MM.1S (cell line): ENCODE measurements at places on chromosomes 2 and 18.

GRCh38 chr2:55302241-55302640 is 33.2 kb upstream of the MTIF2 start:
- no peaks in the 10 kb centered on the region for H3K36me3 ChIP-seq
- no peak overlapping the region for H3K27ac ChIP-seq
- H3K27me3 ChIP-seq: no peaks in the 10 kb centered on the region
- no peak overlapping the region for H3K4me3 ChIP-seq

DNA sequence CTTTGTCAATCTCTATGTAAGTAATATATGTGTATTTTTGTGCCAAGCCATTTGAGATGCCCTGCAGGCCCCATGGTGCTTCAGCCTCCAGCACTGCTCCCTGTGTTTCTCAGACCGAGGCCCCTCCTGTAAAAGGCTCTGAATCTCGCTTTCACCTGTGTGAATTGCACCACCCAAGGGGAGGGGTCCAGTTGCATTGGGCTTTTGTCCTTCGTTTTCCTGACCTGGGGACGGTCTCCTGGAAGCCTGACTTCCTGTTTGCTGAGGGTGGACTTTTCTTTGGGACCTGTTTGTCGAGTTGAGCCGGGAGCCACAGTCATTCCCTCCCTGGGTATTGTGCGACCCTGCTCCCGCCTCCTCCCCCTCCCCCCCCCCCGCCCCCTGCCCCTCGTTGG is 48.9 kb downstream of the AGAP1 start:
- no peak overlapping the region for H3K27ac ChIP-seq
- no peak for DNase-seq
- no peak overlapping the region for H3K4me3 ChIP-seq
- H3K27me3 ChIP-seq: no peaks in the 10 kb centered on the region

GRCh38 chr2:218992703-218993344 is 398 bp downstream of the CRYBA2 start:
- H3K27me3 ChIP-seq: peaks cover 96% of the 10 kb centered on the region
- H3K27ac ChIP-seq: no peak overlapping the region
- 0 out of 2 replicates have a peak, but pooled peaks cover 6% of the 10 kb centered on the region for H3K4me1 ChIP-seq

- H3K36me3 ChIP-seq: no peaks in the 10 kb centered on the region
- no peak overlapping the region for H3K27ac ChIP-seq
- DNase-seq: no peak
- no peaks in the 10 kb centered on the region for H3K27me3 ChIP-seq
- no peak overlapping the region for H3K4me3 ChIP-seq
- H3K4me1 ChIP-seq: no peaks in the 10 kb centered on the region
Measured at GRCh38 chr2:75619956-75620740, 26.4 kb upstream of the MRPL19 start.

DNA sequence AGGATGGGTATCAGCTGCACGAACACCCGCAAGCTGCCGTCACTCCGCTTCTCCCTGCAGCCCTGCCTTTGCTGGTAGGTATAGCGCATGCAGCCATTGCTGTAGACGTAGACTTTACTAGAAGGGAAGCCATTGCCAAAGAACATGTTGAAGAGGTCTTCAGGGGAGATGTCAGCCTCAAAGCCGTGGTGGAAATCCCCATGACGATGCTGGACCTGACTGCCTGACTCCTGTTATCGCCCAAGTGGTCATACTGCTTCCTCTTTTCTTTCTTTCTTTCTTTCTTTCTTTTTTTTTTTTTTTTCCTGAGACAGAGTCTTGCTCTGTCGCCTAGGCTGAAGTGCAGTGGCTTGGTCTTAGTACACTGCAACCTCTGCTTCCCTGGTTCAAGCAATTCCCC is 68.7 kb upstream of the SPRED2 start:
- H3K27ac ChIP-seq: no peak overlapping the region
- no peaks in the 10 kb centered on the region for H3K27me3 ChIP-seq
- no peak for DNase-seq
- H3K4me1 ChIP-seq: no peaks in the 10 kb centered on the region
- no peak overlapping the region for H3K4me3 ChIP-seq

GRCh38 chr18:11072632-11073031 is 76.7 kb downstream of the PIEZO2 start:
- no peak for DNase-seq
- no peak overlapping the region for H3K4me3 ChIP-seq
- no peaks in the 10 kb centered on the region for H3K4me1 ChIP-seq
- H3K27ac ChIP-seq: no peak overlapping the region
- H3K36me3 ChIP-seq: no peaks in the 10 kb centered on the region

DNA sequence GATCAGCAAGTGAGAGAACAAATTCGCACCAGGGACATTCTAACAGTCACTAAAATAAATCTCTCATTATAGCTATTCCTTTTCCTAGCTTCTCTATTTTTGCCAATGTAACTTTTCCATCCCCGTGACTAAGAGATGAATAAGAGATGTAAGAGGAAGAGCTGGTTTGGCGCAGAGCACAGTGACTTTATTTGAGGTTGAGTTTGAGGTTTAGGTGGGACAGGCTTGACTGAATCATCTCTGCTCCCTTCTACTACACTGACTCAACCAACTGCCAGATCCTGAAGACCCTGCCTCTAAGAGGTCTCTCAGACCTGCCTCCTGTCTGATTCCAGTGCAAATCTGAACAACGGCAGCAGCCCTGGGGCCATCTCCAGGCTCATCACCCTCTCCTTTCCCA is 28.0 kb downstream of the RFX8 start:
- H3K27ac ChIP-seq: no peak overlapping the region
- no peaks in the 10 kb centered on the region for H3K27me3 ChIP-seq
- no peak for DNase-seq

DNA sequence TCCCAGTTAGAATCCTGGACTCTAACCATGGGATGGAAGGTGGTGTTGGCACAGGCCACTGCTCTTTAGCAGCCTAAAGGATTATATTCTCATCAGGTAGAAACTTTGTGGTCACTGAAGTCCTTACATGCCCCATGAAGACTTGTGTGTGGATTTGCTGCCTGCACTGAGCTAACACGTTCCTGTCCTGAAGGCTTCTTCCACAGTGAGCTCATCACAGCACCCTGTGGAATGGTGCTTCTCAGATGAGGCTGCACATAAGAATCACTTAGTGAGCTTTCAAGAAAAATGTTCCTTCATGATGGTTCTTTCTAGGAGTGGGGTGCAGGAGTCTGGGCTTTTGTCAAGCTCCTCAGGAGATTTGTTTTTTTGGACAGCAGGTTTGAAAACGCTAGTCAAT is 26.8 kb downstream of the STAMBP start:
- no peaks in the 10 kb centered on the region for H3K27me3 ChIP-seq
- peaks cover 3% of the 10 kb centered on the region; the same call in 1 of the 2 replicates for H3K36me3 ChIP-seq
- H3K4me1 ChIP-seq: peaks cover 6% of the 10 kb centered on the region; the same call in 1 of the 2 replicates
- no peak overlapping the region for H3K27ac ChIP-seq
- no peak for DNase-seq
- H3K4me3 ChIP-seq: no peak overlapping the region

DNA sequence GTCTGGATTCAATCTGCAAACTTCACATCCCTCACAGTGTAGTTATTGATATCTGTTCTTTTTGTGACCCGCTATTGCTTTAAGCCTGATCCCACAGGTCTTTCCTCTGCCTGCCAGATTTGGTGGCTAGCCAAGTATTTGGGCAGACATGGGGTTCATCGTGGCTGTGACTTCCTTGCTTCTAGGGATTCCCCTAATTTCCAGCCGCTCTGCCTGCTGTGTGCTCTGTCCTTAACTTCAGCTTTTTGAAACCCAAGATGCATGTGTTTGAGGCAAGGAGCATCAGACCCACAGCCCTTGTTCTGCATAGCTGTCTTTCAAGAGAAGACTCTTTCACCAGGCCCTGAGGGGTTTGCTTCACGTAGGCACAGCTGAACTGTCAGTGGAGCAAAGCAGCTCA is 54.2 kb downstream of the NCAPH start:
- H3K36me3 ChIP-seq: no peaks in the 10 kb centered on the region
- no peak overlapping the region for H3K27ac ChIP-seq
- H3K4me1 ChIP-seq: no peaks in the 10 kb centered on the region
- peak; percentile 8 for DNase-seq

DNA sequence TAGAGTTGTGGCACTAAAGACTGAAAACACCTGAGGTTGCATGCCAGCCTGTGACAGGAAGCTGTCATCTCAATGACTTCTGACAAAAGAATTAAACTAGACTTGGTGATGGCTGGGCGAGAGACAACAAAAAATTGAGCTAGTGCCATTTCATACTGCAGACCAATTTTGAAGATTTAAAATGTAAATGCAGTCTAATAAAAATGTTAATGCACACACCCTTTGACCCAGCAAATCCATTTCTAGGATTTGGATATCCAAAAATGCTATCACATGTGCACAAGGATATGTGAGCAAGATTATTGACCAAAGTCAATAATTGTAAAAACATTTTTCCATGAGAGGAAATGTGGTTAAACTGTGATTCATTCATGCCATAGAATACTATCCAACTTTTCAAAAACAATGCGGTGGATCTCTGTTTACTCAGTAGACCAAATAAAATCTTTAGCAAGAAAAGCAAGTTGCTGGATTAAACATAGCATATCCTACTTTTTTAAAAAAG is 5.6 kb downstream of the FBXO36 start:
- no peak for DNase-seq
- no peaks in the 10 kb centered on the region for H3K4me1 ChIP-seq
- H3K27me3 ChIP-seq: no peaks in the 10 kb centered on the region

GRCh38 chr18:21316296-21316695 is 74.3 kb downstream of the GREB1L start:
- no peaks in the 10 kb centered on the region for H3K36me3 ChIP-seq
- DNase-seq: no peak
- H3K4me1 ChIP-seq: no peaks in the 10 kb centered on the region
- H3K27ac ChIP-seq: no peak overlapping the region
- no peaks in the 10 kb centered on the region for H3K27me3 ChIP-seq

GRCh38 chr2:205679410-205680009 is 2.8 kb upstream of the NRP2 start:
- DNase-seq: no peak
- no peak overlapping the region for H3K4me3 ChIP-seq
- H3K27ac ChIP-seq: no peak overlapping the region

GRCh38 chr2:53253244-53253643 is 514.4 kb upstream of the CHAC2 start:
- no peaks in the 10 kb centered on the region for H3K27me3 ChIP-seq
- H3K4me3 ChIP-seq: no peak overlapping the region
- H3K4me1 ChIP-seq: peaks cover 13% of the 10 kb centered on the region
- H3K27ac ChIP-seq: no peak overlapping the region
- no peaks in the 10 kb centered on the region for H3K36me3 ChIP-seq

DNA sequence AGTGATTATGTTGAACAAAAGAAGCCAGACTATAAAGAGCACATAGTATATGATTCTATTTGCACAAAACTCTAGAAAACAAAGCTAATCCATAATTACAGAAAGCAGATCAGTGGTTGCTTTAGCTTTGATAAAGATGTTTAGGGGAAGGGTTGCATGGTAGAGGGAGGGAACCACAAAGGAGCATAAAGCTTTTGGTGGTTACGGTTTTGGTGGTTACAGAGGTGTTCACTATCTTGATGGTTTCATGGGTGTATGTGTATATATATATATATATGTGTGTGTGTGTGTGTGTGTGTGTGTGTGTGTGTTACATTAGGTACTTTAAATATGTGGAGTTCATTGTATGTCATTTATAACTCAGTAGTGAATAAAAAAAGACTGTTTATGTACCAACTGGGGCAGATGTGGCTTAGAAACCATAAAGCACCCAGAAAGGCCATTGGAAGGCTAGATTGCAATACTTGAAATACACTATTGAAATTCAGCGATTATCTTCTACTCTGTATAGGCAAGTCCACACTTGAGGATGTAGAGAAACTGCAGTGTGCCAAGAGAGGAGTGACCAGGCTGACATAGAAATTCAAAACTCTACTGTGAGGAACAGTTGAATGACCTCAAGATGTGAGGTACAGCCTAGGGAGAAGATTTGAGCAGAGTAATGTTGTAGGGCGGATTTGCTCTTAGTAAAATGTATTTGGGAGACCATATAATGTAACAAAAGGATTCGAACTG is 60.6 kb downstream of the CAB39 start:
- no peak overlapping the region for H3K27ac ChIP-seq
- DNase-seq: no peak
- peaks cover 4% of the 10 kb centered on the region for H3K4me1 ChIP-seq

DNA sequence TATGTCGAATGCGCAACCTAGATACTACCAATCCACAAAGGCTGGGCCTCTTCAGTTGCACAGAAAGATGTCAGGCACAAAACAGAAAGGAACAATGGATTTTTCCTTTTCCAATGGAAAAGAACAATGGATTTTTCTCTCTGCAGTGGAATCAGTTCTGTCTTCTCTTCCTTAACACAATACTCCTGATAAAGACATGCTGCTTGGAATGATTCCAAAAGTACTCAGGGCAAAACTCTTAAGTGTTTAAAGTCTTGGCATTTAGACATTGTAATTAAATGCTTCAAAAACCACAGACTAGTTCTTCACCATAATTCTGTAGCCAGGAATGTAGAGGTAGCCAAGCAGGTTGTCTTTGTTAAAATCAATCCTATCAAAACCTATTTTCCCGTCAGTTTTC is 46.7 kb upstream of the FLACC1 start:
- H3K27me3 ChIP-seq: no peaks in the 10 kb centered on the region
- H3K27ac ChIP-seq: no peak overlapping the region
- no peak for DNase-seq
- H3K4me3 ChIP-seq: no peak overlapping the region
- H3K36me3 ChIP-seq: no peaks in the 10 kb centered on the region

DNA sequence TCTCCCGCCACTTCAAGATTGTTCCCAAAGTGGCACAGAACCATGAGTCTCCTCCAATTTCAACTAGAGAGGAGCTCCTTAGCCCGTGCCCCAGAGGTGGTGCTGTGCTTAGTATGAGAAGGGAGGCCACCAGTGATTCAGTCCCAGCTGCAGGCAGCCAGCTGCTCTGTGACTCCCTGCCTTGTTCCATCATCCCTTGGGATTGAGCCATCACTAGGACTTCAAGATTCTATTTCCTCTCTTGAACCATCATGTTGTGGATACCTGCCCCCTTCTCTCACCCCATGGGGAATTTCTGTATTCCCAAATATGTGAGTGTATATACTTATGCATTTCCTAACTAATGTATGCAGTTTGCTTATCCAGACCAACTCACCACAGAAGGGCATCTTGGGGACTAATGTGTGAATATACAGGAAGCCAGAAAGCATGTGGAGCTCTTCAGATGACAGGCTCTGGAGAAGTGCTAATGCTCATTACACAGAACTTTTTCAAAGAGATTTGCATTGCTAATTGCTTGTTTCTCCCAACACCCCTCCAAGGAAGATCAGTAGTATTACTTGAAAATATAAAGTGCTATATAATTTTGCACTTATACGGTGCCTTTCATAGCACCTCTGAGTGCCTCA is 111.0 kb upstream of the MAP3K20 start:
- no peak for DNase-seq
- H3K4me1 ChIP-seq: no peaks in the 10 kb centered on the region
